GOT3 (cell line): ENCODE measurements at places on chromosomes 7 and 10.

- DNase-seq = no peak
Measured at GRCh38 chr7:150962553-150963399, 15.3 kb downstream of the KCNH2 start.

DNA sequence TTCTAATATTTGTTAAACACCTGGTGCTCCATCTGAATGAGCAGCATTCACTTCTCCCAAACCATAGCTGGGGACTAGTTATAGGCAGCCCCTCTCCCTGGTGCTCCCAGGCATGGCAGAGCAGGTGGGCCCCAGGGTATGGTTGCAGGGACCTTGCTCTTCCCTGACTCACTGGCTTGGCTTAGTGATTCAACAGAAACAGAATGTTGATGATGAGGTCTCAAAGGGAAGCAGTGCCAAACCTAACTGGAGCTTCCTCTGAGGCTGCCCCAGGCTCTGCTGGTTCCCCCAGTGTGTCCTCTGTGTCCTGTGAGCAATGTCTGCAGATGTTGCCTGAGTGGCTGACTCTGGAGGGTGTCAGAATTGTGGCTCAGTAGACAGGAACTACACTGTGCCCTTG, 3.7 kb downstream of the GPR26 start:
- no peak for DNase-seq

- no peak for DNase-seq
Measured at GRCh38 chr7:132865366-132866143, 216.3 kb downstream of the CHCHD3 start.

GRCh38 chr7:92904244-92905131, 68.1 kb upstream of the CDK6 start:
- DNase-seq = peak; percentile 31

DNA sequence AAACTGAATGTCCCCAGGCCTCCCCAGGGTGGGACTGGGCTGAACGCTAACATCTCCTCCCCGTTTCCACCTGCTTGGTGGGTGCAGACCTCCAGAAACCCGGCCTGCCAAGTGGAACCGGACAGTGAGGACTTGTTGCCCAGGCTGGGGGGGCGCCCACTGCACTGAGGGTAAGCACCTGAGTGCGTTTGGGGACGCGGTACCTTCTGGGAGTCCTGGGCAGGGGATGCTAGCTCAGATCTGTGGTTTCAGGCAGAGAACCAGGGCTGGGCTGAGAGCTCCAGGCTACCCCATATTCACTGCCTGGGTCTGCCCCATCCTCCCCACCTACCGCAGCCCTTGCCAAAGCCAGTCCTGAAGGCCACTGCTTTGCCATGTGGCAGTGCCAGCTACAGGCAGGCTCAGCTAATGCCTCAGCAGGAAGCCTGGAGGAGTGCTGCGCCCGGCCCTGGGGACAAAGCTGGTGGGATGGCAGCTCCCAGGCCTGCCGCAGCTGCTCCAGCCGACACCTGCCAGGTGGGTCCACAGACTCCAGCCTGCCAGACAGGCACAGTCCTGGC, 3.5 kb upstream of the ZNF467 start:
- no peak for DNase-seq

- no peak for DNase-seq
Measured at GRCh38 chr10:53580465-53580864, 807.9 kb upstream of the MBL2 start.

DNA sequence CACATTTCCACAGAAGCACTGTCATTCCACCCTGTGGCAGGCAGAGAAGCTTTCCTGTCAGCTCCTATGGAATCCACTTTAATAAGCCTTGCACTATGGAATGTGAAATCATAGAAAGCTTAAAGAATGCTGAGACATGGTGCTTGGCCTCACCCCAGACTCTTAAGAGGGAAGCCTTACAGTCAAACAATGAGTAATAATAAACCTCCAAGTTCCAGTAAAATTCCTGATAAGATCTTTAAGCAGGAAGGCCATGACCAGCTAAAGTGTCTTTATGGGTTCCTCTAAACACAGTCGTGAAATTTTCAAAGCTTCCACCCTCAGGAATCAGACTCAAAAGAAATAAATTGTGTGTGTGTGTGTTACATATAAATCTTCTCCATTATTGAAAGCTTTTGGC, 11.9 kb upstream of the TEX36 start:
- DNase-seq = no peak

DNA sequence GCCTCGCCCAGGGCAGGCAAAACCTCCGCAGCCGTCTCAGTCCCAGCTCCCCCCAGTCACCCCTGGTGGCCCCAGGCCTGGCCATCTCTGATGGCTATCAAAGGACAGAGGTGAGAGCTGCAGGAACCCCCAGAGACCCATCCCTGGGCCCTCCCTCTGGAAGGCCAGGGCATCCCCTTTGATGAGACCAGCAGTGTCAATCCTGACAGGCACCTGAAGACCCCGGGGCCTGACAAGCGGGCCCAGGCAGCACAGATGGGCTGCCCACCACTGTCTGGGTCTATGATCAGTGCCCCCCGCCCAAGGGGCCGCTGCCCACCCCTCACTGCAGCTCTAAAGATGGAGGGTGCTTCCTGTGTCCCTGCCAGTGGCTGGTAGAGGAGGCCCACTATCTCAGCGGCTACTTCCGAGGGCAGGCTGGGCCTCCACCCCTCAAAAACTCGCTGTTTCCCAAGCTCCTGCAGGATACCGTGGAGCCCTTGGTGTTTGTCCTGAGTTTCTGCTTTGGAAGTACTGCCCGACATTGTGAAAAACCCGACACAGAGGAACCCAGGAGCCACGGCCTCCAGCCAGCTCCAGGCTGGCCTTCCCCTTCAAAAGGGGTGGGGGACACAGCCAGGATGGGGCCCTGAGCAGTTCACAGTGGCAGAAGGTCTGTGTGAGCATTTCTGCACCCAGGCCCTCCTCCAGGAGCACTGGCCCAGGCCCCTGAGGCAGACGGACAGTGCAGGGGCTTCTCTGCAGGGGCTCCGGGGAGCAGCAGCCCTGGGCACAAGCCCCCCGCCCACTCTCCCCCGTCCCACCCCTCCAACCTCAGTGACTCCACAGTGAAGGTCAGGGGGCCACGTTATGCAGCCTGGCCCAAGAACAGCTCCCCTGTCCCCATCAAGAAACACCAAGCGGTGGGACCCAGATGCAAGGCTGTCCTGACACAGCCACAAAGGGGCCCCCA, 99.2 kb downstream of the PDGFA start:
- no peak for DNase-seq

- DNase-seq = no peak
Measured at GRCh38 chr7:137961200-137962177, 40.4 kb downstream of the CREB3L2 start.

DNA sequence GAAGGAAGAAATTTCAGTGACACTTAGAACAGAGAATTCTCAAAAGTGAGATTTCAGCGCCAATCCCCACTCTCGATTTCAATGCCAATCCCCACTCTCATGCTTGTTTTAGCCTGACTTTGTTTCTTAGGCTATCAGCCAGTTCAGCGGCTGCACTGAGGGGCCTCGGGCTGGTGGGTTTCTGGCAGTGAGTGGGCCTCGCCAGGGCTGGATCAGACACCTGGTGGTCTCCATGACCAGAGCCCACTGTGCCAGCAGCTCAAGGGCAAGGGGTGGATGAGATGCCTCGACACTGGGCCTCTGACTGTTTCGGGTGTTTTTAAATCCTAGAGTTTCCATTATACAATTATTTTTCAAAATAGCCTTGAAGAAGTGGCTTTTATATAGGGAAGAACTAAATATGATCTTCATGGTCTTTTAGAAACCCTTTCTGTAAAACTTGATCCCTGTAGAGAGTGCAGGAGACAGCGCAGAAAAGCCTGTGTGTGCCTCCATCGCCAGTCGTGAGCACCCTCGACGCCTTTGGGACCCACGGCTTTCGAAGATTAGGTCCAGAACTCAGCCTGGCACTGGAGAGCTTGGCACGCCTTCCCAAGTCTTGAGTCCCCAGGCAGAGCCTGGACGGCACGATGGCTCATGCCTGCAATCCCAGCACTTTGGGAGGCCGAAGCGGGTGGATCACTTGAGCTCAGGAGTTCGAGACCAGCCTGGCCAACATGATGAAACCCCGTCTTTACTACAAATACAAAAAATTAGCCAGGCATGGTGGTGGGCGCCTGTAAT, 76.2 kb downstream of the INPP5A start:
- no peak for DNase-seq

- no peak for DNase-seq
Measured at GRCh38 chr10:80567292-80567691, 29.6 kb downstream of the SH2D4B start.

DNA sequence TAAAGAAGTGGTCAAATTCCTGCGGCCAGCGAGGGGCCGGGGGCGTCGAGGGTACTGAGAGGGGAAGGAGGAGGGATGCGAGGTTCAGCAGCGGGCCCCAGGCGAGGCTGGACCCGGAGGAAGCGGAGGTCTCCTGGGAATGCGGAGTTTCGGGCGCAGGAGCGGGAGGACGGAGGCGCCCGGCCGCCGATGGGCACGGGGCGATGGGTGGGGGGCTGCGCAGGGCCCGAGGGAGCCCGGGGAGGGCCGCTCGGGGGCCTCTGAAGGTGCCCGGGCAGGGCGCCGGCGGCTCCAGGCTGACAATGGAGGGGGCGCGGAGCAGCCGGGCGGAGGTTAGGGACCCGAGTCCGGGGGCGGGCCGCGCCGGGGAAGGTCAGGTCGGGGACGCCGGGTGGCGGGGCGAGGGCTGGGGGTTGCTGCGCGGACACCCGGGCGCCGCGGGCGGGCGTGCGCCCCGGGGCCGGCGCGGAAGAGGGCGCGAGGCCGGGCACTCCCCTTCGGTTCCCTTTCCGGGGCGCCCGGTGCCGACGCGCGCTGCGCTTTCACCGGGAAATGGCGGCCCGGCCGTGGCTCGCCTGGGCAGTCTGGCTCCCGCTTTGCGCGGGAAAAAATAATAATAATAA, 683 bp downstream of the MACROH2A2 start:
- DNase-seq = no peak

GRCh38 chr10:33534416-33534815, 199.9 kb upstream of the NRP1 start:
- no peak for DNase-seq

DNA sequence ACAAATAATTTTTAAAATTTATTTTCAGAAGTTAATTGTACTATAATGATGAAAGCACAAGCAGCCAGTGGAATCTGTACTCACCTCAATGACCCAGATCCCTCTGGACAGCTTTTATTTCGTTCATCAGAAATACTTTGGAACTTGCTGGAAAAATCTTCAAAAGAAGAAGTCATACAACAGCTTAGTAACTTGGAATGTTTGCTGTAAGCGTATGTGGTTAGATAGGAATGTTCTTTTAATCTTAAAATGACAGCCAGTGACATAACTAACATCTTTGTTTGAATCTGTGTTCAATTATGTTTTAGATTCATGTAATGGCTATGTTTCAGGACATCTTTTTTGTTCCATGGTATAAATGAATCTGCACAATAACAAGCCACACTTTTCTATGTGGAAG, 26.8 kb downstream of the CFAP69 start:
- DNase-seq = no peak

- DNase-seq = no peak
Measured at GRCh38 chr7:38833329-38833728, 75.7 kb downstream of the VPS41 start.

DNA sequence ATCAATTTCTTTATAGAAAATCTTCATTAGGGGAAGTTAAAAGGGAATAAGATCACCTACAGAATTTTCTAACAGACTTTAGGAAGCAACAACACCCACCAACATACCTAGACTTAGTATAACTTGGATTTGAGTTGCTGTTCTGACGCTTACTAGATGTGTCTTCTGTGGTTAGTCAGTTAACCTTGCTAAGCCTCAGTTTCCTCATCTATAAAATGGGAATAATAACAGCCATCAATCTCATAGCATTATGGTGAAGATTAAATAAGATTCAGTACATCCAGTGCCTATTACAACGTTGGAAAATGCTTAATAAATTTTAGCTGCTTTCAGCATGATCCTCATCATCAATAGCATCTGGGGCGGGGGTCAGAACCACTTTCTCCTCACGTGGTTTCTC, 106.2 kb downstream of the SORBS1 start:
- DNase-seq = no peak

GRCh38 chr10:119817991-119818888, 54.4 kb downstream of the MCMBP start:
- DNase-seq = no peak

DNA sequence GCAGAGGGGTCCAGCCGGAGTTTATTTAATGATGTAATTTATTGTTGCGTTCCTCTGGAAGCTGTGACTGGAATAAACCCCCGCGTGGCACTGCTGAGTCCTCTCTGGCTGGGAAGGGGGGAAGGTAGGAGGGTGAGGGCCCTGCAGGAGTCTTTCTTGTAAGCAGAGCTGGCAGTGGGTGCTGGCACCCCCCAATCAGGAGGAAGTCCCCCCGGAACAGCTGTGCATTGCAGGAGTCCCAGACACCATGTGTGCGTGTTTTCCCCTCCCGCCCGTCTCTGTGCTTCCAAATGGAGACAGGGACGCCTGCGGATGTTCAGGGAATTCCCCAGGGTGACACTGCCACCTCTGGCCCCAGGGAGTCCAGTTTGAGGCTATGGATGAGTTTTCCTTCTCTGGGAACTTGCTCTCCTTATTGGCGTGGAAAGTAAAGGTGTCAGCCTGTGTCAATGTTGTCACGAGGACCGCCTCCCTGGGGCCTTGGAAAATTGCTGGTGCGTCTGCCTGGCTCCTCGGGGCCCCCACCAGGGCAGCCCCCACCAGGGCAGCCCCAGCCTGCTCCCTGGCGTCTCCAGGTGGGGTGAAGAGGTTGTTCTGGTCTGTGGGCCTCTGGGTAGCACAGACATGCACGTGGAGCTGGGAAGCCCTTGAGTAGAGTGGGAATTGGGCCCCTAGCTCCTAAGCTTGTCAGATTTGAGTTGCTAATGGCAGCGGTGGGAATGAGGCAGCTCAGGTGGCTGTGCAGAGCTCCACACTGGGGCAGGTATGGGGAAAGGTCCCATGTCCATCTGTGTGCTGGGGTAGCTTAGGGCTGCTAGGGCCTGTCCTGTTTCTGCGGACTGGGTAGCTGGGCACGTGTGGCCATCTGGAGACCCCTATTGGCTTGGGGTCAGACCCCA, 2.7 kb downstream of the FZD9 start:
- no peak for DNase-seq

DNA sequence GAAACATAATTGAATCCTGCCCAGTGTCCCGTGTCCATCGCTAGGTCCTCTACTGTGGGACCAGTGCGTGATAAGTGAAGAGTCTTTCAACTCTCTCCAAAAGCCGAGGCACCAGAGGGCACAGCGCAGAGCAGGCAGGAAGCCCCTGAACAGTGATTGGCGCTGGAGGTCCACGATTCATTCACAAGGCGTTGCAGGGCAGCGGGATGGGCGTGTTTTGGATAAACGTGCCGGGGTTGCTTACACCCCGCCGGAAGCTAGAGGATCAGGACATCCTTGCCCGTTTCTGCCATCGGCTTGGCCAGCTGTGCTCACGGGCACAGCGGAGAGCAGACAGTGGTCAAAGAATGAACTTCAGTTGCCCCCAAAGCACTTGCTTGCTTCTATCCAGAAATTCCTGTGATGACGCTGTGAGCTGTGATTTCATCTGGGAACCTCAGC, 86.0 kb upstream of the PFKP start:
- DNase-seq = no peak

- DNase-seq = no peak
Measured at GRCh38 chr10:120508393-120508792, 51.4 kb downstream of the PLPP4 start.

GRCh38 chr10:8416192-8416701, 361.8 kb downstream of the GATA3 start:
- no peak for DNase-seq

- DNase-seq = no peak
Measured at GRCh38 chr7:50941525-50941924, 158.8 kb upstream of the GRB10 start.

- no peak for DNase-seq
Measured at GRCh38 chr10:117533507-117534281, 8.9 kb upstream of the EMX2 start.

GRCh38 chr7:151382079-151382885, 27.6 kb downstream of the WDR86 start:
- DNase-seq = no peak

- DNase-seq = no peak
Measured at GRCh38 chr10:78115135-78115853, 81.6 kb downstream of the RPS24 start.
